ENCODE measurements at places on chromosomes 1 and 21.

- no peak for DNase-seq
Observed at GRCh38 chr1:3013371-3014049, 7.8 kb upstream of the ACTRT2 start.

GRCh38 chr1:110472546-110472945, 21.6 kb downstream of the PROK1 start:
- no peak for DNase-seq

DNA sequence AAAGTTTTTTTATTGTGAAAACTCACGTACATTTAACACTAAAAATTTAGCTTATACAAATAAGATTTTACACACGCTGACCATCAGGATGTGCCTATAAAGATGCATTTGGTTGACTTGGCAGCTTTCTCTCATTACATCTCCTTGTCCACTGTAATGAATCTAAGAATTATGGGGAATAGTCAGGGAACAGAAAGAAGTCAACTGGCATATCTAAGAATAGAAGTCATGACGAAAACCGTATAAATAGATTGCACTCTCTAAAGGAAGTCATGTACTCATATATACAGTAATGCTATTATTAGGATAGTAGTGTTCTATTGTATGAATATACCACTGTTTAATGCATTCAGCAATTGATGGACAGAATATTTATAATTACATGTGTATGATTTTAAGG, 575.8 kb upstream of the B3GALT2 start:
- DNase-seq: no peak

DNA sequence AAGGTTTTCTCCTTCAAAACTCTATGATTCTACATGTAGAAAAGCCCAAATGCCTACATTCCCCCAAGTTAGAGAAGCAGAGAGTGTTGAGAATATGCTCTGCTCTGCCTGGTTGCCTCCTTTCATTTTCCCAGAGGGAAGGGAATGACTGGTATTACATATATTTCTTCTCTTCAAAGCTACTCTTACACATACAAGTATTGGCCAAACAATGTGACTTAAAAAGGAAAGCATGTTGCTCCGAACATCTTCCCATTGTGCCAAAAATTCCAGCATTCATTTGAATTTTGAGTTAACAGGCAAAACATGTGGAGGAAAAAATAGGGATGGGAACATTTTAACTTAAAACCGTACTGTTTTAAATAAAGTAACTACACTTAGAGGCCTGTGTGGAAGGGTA, 125.2 kb downstream of the COQ8A start:
- DNase-seq: no peak

DNA sequence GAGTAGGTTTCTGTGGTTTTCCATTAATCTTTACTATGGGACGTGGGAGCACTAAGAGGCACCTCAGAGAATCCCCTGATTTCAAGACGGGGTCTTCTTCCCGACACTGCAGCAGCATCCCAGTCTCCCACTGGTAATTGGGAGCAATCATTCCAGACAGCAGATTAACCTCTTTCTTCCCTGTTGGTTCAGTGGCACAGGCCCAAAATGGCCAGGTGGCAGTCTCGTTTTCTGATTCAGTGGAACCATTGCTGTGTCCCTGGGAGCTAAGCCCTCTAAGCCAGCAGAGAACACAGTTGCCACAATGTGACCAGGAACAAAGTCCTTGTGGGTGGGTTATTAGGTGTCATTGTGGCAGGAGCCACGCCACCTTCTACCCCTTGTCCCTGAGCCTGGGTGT, 342.1 kb downstream of the MATN1 start:
- DNase-seq: no peak

DNA sequence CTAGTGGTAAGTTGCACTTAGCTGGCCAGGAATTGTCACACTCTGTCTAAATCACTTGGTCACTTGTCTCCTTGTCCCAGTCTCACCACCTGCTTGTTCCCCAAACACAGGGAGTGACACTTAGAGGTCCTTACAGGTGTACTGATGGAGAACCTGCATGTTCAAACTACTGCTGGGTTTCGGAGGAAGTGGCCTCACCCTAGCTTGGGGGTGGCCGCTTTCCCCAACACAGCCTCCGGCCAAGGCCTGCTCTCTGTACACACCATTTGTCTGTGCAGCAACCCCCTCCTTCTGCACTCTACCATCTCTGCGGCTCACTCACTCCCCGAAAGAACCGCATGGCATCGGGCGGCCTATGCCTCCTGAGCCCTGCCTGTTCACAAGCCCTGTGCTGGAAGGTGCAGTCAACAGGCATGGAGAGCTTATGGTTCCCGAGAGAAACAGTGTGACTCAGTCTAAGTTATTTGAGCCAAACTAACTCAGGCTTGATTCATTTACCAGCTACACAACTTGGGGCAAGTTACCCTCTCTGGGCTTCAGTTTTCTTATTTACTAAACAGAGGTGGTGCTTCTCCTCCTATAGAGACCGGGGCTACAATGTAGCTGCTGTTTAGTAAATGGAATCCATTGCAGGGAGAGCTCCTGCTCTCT, 10.5 kb upstream of the SPRR4 start:
- DNase-seq: no peak

- DNase-seq: no peak
Observed at GRCh38 chr21:26117324-26117971, 53.1 kb downstream of the APP start.

GRCh38 chr1:60888126-60888525, 194.2 kb upstream of the NFIA start:
- DNase-seq: no peak

GRCh38 chr1:6574025-6574620, 5.7 kb upstream of the ZBTB48 start:
- no peak for DNase-seq

- DNase-seq: no peak
Observed at GRCh38 chr1:205144751-205145150, 23.0 kb upstream of the RBBP5 start.

DNA sequence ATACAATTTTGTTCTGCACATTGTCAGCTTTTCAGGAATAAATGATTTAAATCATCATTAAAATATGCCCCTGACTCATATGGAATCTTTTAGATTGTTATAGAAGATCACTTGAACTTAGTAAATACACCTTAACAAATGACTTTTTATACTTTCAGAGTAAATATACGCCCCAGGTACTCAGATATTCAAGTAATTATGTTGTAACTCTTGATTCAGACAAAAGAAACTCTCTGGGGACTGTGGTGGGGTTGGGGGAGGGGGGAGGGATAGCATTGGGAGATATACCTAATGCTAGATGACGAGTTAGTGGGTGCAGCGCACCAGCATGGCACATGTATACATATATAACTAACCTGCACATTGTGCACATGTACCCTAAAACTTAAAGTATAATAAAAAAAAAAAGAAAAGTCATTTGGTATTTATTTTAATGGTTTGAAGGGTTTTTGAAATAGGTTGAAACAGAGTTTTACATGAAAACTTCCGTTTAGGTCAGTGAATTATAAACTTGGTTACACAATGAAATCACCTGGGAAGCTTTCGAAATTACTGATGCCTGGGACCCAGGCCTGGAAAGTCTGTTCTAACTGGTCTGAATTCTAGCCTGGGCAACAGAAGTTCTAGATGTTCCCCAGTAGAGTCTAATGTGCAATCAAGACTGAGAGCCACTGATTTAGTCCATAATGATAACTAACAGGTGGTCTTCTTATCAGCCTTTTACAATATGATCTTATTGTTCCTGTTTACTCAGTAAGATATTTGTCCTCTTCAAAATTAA, 320.5 kb upstream of the NR5A2 start:
- no peak for DNase-seq

GRCh38 chr1:30190511-30191153, 532.8 kb downstream of the MATN1 start:
- DNase-seq: no peak

DNA sequence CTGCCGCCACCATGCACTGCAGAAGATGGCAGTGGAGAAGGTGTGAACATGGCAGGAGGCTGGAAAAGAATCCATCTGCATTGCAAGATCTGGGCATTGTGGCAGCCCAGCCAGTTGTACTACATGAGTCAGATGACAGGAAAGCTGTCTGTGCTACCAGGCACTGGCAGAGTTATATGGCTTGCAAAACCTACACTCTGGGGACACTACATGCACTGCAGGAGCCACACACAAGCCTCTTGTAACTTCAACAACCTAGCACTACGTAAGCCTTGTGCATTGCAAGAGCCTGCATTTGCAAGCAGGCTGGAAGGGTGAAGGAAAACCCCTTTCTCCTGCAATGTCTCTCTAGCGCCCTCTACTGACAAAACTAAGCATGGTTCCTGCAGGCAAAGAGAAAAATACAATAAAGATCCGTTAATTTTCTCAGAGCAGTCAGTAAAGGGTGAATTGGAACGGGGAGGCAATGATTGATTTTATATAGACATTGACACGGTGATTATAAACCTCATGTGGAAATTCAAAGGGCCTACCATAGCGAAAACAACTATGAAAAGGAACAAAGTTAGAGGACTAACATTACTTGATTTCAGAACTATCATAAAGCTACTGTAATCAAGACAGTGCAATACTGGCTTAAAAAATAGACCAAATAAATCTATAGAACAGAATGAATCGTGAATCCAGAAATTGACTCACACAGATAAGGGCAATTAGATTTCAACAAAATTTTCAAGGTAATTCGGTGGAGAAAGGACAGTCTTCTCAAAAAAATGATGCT, 26.2 kb upstream of the DYNLT5 start:
- peak; percentile 63 for DNase-seq
